Activated CD4-positive, alpha-beta T cell treated with anti-CD3 and anti-CD28 coated beads for 36 hours (primary cell): ENCODE measurements at places on chromosomes 4 and X. TPM values are rescaled to one million over a fixed set of nuclear protein-coding genes. Genes with fewer than 3 reads are reported as not detected.

GRCh38 chr4:10963958-10964703 lies 279.6 kb upstream of the CLNK start:
- no peaks in the 10 kb centered on the region for H3K36me3 ChIP-seq
- no peak overlapping the region for H3K4me3 ChIP-seq
- H3K27ac ChIP-seq, result no peak overlapping the region
- no peaks in the 10 kb centered on the region for H3K27me3 ChIP-seq
- no peaks in the 10 kb centered on the region for H3K4me1 ChIP-seq

DNA sequence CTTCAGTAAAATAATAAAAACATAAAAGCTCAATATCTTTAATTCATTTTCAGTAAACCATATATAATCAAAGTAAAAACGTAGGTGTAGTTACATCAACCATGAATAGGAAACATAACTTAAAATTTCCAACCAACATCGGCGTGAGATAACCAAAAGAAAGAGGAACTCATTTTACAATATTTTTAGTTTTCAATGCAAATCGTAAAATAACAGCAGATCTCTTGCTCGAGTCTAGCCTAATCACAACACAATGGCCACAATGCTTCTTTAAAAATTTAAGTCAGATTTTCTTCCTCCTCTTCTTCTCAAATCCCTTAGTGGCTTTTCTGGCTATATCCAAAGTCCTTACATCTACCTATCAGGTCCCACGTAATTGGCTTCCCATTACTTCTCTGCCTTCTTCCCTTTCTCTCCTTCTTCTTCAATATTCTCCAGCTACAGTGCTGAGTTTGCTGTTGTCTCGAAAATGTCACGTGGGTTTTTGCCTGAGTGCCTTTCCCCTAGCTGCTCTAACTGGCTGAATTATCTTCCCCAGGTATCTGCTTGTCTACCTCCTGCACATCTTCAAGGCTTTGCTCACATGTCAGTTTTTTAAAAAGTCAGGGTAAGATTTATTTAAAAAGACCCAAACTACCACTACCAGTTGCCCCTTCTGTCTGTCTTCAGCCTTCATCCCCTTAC lies 90.9 kb upstream of the BANK1 start:
- H3K4me3 ChIP-seq, result no peak overlapping the region
- H3K27me3 ChIP-seq, result peaks cover 7% of the 10 kb centered on the region
- no peaks in the 10 kb centered on the region for H3K36me3 ChIP-seq
- no peaks in the 10 kb centered on the region for H3K4me1 ChIP-seq

DNA sequence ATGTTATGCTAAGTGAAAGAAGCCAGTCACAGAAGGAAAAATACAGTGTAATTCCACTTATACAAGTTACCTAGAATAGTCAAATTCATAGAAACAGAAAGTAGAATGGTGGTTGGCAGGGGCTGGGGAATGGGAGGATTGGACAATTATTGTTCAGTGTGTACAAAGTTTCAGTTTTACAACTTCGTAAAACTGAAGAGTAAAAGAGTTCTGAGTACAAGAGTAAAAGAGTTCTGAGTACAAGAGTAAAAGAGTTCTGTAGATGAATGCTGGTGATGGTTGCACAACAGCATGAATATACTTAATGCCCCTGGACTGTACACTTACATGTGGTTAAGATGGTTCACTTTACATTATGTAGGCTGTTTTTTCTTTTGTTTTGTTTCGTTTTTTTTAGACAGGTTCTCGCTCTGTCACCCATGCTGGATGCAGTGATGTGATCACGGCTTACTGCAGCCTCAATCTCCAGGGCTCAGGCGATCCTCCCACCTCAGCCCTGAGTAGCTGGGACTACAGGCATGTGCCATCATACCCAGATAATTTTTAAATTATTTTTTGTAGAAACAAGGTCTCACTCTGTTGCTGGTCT lies 230.9 kb downstream of the SOWAHB start:
- DNase-seq, result no peak
- no peak overlapping the region for H3K27ac ChIP-seq
- no peaks in the 10 kb centered on the region for H3K4me1 ChIP-seq
- no peak overlapping the region for H3K4me3 ChIP-seq
- no peaks in the 10 kb centered on the region for H3K36me3 ChIP-seq
- H3K27me3 ChIP-seq, result no peaks in the 10 kb centered on the region

- H3K4me3 ChIP-seq, result no peak overlapping the region
- no peak for DNase-seq
- peaks cover 25% of the 10 kb centered on the region for H3K4me1 ChIP-seq
Measured at GRCh38 chrX:15674514-15674840, 9.9 kb upstream of the CLTRN start.

GRCh38 chr4:125741825-125742452 lies 427.2 kb downstream of the FAT4 start:
- no peaks in the 10 kb centered on the region for H3K4me1 ChIP-seq
- H3K27ac ChIP-seq, result no peak overlapping the region
- H3K4me3 ChIP-seq, result no peak overlapping the region
- no peak for DNase-seq

DNA sequence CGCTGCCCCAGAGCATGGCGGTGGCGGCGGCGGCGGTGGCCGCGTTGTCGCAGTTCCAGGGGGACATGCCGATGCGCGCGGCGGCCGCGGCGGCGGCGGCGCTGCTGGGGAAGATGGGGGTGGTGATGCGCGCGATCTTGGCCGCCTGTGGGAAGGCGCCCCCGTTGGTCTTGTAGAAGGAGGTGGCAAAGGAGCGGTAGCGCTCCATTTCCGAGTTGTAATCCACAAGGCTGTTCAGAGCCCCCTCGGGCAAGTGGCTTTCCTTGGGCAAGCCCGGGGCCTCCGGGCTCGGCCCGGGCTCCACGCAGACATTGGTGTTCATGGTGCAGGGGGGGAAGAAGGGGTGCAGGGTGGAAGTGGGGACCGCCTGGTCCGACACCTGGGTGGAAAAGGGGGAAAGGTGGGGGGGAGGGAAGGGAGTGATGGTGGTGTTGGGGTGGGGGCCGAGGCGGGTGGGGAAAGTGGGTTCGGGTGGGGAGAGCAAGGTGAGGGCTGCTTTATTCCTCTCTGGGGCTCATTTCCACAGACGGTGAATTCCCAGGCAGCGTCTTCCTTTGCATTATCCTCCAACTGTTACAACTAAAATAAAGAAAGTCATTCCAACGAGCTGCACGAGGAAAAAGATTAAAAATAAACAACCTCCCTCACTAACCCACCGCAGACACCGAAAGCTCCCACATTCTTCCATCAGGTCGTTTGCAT lies 3.1 kb downstream of the CXXC4 start:
- H3K27ac ChIP-seq, result no peak overlapping the region
- no peaks in the 10 kb centered on the region for H3K36me3 ChIP-seq
- H3K27me3 ChIP-seq, result peaks cover 57% of the 10 kb centered on the region
- H3K4me1 ChIP-seq, result peaks cover 30% of the 10 kb centered on the region

GRCh38 chrX:40104985-40105834 lies 7.5 kb upstream of the BCOR start:
- peak; percentile 56 for DNase-seq
- H3K27ac ChIP-seq, result peak overlapping the region; percentile 42
- H3K4me3 ChIP-seq, result peak overlapping the region; percentile 72

- peaks cover 21% of the 10 kb centered on the region for H3K36me3 ChIP-seq
- H3K4me1 ChIP-seq, result no peaks in the 10 kb centered on the region
- no peak overlapping the region for H3K27ac ChIP-seq
- no peaks in the 10 kb centered on the region for H3K27me3 ChIP-seq
Measured at GRCh38 chr4:26647523-26648224, 63.8 kb downstream of the TBC1D19 start.

GRCh38 chr4:3777033-3777390 lies 10.8 kb downstream of the ADRA2C start:
- H3K4me1 ChIP-seq, result no peaks in the 10 kb centered on the region
- H3K4me3 ChIP-seq, result no peak overlapping the region
- H3K36me3 ChIP-seq, result no peaks in the 10 kb centered on the region
- no peak overlapping the region for H3K27ac ChIP-seq

DNA sequence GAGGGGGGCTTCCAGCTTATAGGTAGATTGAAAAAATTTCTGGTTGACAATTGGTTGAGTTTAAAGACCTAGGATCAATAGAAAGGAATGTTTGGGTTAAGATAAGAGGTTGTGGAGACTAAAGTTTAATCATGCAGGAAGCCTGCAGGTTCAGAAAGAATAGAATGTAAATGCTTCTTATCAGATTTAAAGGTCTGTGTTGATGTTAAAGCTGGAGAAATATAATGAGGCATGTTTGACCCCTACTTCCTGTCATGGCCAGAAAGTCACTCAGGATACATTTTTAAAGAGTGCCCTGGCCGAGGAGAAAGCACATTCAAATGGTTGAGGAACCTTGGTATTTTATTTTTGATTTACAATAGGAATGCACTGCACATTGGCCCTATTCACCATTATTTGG lies 3.9 kb upstream of the RRAGB start:
- DNase-seq, result no peak
- H3K27ac ChIP-seq, result no peak overlapping the region
- H3K4me3 ChIP-seq, result no peak overlapping the region
- peaks cover 10% of the 10 kb centered on the region for H3K4me1 ChIP-seq
- H3K36me3 ChIP-seq, result no peaks in the 10 kb centered on the region

DNA sequence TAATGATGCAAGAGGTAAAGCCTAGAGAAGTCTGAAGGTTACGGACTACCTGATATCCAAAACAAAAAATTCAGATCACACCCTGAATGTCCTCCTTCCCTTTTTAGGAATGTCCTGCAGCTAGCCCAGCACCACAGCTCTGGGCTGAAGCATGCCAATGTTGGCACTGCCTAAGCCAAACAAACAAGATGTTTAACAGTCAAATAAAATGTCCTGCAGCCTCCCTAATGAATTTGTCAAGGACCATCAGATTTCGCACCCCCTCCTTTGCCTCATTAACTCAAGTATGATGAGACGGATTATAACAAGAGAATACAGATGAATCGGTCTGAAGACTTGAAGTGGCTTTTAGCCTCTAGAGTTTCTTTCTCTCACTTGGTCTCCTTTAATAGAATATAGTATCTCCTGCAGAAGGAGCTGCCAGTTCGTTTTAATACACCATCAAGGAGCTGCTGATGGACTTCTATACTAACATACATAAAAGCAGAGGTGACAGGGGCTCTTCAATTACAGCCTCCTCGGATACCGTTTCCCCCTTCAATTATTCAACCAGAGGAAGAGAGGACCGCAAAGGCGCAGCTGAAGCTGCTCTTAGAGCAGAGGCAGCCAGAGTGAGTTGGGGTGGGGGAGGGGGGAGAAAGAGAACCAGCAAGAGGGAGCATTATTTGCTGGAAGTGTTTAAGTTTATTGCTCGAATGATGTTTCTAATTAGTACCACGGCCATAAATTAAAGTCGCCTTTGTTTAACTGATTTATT lies 3.0 kb upstream of the MAB21L2 start:
- H3K27me3 ChIP-seq, result no peaks in the 10 kb centered on the region
- no peak for DNase-seq
- no peak overlapping the region for H3K4me3 ChIP-seq
- H3K4me1 ChIP-seq, result peaks cover 2% of the 10 kb centered on the region

DNA sequence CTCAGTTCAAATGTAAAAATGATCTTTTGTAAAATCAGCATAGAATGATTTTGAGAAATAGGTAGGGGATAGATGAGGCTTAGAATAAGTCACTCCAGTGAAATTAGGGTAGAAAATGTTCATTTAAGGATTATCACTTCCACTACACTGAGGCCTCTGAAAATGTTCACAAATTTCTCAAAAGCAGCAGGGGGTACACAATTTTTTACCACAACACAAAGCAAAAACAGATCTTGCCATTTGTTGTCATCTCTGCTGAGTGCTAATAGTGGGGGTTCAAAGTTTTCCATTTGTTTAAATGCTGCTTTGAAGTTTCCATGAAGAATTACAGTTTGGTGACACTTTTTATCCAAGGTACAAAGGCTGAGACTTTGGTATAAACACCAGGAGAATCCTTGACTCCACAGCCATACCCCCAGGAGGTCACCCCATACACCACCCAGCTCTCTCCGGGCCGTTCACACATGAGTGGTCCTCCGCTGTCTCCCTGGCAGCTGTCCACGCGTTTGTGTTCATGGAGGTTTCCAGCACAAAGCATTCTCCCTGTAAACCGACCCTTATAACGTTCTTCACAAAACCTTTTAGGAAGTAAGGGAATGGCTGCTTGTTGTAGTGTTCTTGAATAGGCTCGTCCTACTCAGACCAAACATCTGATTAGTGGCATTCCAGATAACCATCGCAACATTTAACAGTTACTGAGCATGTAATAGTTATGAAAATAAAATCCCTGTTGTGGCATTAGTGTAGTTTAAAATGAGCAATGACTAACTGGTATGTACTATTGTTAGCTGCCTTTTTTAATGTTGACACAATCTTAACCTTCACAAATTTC lies 71.0 kb downstream of the PRSS12 start:
- H3K27ac ChIP-seq, result peak overlapping the region; percentile 99
- peaks cover 46% of the 10 kb centered on the region for H3K36me3 ChIP-seq
- no peak for DNase-seq

DNA sequence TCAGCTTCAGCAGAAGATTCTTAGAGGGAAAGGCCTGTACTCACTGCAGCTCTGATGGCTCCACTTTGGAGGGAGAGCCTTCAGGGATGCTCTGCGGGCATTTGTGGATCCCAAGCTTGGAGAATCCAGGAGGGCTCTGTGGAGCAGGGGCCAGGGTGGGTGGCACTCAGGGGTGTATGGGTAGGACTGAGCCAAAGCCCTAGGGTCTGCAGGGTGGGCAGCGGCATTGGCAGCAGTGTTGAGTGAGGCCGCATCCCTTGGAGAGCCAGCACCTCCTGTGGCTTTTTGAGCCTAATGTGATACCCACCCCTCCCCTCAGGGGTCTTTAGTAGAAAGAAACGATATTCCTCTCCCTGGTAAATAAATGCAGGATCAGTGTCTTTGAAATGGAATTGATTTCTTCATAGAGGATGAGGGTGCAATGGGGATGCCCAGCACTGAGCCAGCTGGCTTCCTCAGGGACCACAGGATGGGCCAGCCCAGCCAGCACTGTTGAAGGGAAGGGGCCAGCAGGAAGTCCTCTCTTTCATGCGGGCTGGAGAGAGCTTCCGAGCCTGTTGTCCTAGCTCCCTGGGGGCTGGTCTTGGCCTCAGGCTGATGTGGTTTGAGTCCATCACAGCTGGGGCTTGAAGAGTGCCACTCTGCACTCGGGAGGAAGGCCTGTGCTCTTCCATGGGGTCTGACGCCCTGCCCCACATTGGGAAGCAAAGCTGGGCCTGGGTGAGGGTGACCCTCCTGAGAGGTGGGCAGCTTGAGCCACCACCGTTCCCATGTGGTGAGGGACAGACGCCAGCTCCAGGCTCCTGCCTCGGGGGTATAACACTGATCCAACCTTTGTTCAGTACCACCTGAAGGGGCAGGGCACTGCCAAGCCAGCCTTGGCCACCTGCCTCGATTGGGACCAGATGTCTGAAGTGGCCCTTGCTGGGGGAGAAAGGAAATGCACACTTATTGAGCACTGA lies 49.5 kb downstream of the PSAPL1 start:
- DNase-seq, result no peak
- H3K27me3 ChIP-seq, result peaks cover 4% of the 10 kb centered on the region
- no peak overlapping the region for H3K27ac ChIP-seq
- H3K4me3 ChIP-seq, result no peak overlapping the region
- H3K4me1 ChIP-seq, result no peaks in the 10 kb centered on the region
- no peaks in the 10 kb centered on the region for H3K36me3 ChIP-seq

NSD2 gene
- total RNA-seq, result 232 TPM

EFNB1 gene
- 3.8 TPM for total RNA-seq

TLR7 gene
- total RNA-seq, result 0.04 TPM

C4orf36 gene
- not detected for total RNA-seq

SNCA gene
- 0.85 TPM for total RNA-seq

YY2 gene
- total RNA-seq, result 1.3 TPM

SMR3B gene
- total RNA-seq, result not detected
